IMR-90 (cell line): ENCODE measurements at places on chromosomes 11 and 22. TPM values are rescaled to one million over a fixed set of nuclear protein-coding genes. Genes with fewer than 3 reads are reported as not detected.
A peak's percentile ranks its signal among the peaks of the same experiment; 100 is the strongest.

DNA sequence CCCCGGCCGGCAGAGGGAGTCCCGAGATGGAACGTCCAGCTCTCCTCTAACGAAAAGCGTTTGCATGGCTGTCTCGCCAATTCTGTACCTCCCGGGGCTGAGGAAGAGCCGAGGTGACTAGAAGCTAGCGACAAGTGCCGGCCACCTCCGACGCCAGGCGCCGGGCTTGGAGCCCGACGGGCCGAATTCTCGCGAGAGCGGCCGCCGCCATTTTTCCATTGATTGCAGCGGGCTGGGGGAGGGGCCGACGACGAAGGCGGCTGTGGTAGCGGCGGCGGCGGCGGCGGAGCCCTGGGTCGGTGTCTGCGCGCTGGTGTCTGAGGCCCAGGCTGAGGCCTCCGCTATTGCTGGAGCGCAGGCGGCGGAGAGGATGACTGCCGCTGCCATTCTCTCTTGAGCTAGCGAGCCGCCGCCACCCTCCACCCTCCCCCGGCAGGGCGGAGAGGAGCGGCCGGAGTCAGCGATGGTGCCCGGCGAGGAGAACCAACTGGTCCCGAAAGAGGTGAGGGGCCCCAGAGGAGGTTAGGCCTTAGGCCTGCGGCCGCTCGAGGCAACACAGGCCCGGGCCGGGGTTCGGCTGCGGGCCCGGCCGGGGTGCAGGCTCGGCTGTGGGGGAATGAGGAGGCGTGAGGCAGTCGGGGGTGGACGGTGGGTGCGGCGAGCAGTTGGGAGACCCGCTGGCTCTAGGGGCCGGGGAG lies at the start of gene USP47:
USP47 (plus strand) TSS at position 250 of the 698 bp plus-strand sequence; CDS start at position 464, 214 bp downstream.
- DNase-seq = peak; percentile 70

- DNase-seq = no peak
Measured at GRCh38 chr22:48953830-48954229, 873.8 kb downstream of the BRD1 start.

Gene OR52N4
- not detected in 2 replicates for total RNA-seq

DNA sequence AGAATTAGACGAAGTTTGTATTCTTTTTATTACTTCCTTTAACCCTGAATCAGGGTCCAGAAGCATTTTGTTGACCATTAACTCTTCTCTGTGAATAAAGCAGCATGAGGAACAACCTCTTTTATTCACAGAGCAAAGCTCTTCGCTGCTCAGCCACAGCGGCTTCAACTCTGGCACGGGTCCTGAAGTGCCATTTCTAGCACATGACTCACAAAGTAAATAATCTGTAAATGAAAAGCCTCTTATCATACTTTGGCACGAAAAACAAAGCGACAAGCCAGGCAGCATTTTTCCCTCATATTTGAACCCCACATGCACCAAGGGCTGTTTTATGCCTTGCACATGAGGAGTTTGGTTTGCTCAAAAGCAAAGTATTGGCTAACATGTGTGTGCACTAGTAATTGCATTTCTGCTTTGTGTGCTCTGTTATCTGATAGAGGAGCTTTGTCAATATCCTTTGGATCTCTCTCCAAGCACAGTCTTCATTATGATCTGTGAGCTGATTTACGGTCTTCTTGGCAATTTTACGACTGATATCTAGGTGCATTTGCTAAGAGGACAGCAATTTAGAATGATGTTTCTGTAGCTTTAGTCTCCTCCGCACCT lies 33.0 kb upstream of the APOBEC3A start:
- peak; percentile 90 for DNase-seq

GRCh38 chr22:36360871-36361383 lies 26.8 kb downstream of the MYH9 start:
- DNase-seq = peak; percentile 76

- no peak for DNase-seq
Measured at GRCh38 chr11:102280245-102280833, 36.9 kb upstream of the BIRC3 start.

GRCh38 chr22:36286096-36286957 lies 33.4 kb downstream of the APOL1 start:
- peak; percentile 72 for DNase-seq
